ENCODE measurements at places on chromosomes 3 and 15. TPM values are rescaled to one million over a fixed set of nuclear protein-coding genes. Genes with fewer than 3 reads are reported as not detected.

- DNase-seq: no peak
Measured at GRCh38 chr15:90365414-90366055, 13.5 kb downstream of the ZNF774 start.

Gene EOMES
- 0.60 TPM for total RNA-seq

- no peak for DNase-seq
Measured at GRCh38 chr3:158379517-158379916, 191.5 kb upstream of the MLF1 start.

GRCh38 chr3:43748179-43748578 lies 57.4 kb downstream of the ABHD5 start:
- DNase-seq: no peak

GRCh38 chr3:74603292-74603691 lies 11.2 kb downstream of the CNTN3 start:
- no peak for DNase-seq

DNA sequence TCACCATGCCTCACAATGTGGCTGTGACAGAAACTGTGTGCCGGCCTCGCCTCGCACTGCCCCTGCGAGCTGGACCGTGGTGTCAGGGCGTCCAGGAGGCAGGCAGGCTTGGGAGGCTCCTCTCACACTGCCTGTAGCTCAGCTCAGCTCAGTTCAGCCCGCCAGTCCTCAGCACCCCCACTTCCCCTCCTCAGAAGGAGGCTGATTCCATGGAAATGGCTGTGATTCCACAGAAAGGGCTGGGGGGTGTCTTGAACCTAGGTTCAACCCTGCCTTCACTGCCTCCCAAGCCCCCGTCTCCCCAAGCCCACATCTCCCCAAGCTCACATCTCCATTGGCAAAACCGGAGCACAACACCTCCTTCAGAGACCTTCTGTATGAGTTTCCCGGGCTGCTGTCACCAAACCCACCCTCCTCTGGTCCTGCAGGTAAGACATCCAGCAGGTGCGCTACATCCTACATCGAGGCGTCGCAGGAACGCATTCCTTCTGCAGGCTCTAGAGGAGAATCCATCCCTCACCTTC lies 94.0 kb downstream of the OCA2 start:
- no peak for DNase-seq

DNA sequence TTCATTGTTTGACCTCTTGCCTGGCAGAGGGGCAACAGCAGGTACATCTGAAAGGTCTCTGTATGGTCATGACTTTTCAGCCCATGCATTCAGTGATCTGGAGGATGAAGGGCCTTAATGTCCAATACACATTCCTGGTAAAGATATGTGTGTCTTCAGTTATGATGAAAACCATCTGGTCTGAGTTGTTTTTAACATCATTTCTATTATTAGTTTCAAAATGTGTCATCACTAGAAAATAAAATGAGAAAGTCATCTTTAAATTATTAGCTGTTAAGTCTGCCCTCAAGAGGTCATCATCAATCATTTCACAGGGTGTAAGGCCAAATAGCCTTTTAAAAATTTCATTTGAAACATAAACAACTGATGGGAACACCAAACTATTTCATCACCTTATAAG lies 92.1 kb upstream of the PLSCR4 start:
- no peak for DNase-seq
